ENCODE measurements at places on chromosomes 7 and 10.
A peak's percentile ranks its signal among the peaks of the same experiment; 100 is the strongest.

DNA sequence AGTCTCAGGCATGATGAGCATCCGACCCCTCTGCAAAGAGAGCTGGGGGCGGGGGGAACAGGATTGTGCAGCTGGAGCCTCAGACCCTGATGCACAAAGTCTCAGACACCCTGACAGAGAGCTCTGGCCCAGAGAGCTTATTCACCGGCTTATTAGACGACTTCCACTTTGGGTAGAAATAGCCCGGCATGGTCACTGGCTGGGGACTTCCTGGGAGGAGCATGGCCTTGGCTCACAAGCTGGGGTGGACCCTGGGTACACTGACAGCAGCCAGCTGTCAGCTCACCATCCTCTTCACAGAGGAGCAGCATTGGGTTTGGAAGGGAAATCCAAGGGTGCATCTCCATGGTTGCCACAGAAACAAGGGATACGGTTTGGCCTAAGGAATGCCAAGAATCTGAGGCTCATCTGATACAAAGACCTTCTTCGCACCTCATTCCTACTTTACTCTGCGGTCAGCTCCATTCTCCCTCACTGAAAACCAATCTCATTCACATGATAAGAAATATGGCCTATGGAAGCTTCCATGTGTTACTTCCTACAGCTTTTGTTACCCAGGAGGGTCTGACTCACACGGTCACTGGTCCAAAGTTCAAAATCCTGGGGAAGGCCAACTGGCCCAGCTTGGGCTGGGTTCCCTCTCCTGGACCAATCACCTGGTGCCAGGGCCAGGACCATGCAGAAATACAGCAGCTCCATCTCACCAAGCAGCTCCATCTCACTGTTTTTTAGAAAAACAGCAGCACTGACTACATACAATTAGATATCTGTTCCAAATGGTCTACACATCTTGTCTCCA, 25.1 kb downstream of the ZNF467 start:
- DNase-seq: no peak

DNA sequence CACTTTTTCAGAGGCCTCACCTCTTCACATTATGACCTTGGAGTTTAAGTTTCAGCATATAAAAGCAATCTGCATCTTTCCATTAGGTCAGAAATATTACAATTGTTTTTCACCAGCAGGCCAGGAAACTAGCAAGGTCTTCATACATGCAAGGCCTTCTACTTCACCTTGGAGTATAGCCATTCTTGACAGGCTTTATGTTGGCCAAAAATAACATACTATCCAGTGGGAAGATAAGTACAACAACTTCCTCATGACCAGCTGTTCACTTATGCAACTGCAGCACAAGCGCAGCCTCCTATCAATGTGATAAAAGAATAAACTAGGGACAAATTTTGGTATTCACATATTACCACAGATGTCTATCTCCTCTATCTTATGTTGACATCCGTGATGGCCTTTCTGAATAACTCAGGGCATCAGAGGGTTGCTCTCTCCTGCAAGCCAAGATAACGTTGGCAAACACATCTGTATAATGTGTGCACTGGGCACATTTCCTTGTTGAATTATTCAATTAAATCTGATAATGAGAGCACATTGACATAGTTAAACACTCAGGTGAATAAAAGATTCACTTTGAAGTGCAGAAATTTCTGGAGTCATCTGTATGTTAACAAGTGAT, 239.8 kb downstream of the FZD1 start:
- DNase-seq: no peak

DNA sequence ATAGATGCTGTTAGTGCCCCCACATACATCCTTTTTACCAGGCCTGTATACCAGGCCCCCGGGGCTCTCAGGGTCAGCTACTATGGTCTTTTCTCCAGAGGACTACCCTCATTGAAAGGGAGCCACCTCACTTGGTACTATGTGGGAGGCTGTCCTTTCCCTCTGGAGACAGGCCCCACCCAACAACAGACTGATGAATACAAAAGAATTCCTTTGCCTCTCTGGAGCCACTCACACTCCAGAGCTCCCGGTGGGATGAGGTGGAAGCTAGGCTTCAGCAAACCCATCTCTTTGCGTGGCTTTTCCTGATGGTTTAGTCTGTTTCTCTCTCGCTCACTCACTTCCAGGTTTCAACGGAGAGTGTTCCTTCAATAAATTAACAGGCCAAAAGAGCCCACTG, 30.3 kb downstream of the ANKMY2 start:
- DNase-seq: no peak

DNA sequence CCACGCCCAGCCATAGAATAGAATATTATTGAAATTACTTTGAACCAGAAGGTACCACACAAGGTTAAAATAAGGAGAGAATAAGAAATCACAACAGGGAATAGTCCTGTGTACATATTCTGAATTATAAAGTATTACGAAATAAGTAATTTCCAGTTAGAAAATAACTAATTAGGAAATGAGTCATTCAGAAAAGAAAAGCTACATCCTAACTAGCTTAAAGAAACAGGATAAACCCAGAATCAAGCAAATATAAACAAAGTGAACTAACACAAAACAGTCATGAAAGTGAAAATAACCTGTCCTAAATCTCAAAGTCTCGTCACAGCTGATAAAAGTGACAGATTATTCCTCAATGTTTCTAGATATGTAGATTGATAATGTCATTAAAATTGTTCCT, 74.8 kb upstream of the NEBL start:
- DNase-seq: no peak

DNA sequence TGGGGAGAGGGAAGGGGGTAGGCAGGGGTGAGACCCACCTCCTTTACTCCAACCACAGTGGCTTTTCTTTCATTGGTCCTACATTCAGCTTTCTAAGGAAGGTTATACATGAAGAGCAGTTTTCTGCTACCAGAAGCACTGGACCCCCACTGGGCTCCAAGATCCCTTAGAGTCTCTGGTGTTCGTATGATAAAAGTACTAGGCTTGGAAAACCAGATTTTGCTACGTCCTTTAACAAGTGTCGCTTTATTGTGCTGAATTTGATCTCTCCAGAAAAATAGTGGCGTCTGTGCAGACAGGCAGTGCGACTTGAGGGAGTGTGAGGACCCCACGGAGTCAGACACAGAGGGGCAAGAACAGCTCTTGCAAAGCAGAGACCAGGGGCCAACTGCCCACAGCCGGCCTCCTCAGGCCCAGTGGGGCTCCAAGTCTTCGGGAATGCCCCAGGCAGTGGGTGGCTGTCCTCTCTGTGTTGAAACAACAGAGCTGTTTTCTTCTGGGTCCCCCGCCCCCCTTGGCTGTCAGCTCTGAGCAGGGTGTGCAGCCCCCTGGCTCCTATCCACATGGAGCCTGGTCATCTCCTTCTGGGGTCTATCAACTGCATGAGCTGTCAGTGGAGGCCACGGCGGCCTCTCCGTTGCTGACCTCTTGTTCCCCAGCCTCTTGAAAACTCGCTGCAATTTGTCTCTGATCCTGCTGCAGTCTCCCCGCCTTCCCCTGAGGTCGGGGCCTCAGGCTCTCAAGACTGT, 333.2 kb downstream of the RPS24 start:
- DNase-seq: no peak

DNA sequence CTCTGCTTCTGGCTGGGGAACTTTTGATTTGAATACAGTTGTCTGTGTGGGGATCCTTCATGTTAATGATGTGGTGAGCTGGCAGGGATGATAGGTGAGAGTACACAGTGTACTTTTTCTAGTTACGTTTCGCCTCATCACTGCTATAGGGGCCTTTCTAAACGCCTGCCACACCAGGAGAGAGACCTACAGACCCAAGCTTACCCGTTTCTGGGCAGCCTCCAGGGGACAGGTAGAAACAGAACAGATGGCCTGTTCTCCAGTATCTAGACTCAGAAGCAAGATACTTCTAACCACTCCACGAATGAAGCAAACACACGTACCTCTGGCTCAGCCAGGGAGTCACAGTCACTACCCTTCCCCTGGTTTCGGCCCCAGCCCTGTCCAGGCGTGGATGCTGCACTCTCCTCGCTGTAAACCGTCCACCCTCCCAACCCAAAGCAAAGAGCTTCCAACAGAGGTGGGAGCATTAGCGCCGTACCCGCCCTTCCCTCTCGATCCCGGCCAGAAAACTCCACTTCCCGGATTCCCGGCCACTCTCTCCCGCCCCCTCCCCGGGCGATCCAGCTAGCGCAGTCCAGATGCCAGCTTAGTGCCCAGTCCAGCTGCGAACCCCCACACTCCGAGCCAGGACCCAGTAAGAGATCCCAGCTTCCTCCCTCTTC, 1.2 kb downstream of the CCDC6 start:
- DNase-seq: peak; percentile 49

DNA sequence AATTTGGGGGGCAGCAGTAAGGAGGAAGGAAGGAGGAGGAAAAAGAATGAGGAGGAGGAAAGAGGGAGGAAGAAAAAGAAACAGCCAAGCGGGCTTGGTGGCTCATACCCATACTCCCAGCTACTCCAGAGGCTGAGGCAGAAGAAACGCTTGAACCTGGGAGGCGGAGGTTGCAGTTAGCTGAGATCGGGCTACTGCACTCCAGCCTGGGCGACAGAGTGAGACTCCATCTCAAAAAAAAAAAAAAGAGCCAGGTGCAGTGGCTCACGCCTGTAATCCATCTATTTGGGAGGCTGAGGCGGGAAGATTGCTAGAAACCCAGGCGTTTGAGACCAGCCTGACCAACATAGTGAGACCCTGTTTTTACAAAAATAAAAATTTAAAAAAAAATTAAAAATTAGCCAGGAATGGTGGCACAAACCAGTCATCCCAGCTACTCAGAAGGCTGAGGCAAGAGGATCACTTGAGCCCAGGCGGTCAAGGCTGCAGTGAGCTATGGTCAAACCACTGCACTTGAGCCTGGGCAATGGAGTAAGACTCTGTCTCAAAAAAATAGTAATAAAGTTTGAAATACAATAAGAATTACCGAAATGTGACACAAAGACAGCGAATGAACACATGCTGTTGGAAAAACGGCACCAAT, 14.1 kb upstream of the CRCP start:
- DNase-seq: no peak

DNA sequence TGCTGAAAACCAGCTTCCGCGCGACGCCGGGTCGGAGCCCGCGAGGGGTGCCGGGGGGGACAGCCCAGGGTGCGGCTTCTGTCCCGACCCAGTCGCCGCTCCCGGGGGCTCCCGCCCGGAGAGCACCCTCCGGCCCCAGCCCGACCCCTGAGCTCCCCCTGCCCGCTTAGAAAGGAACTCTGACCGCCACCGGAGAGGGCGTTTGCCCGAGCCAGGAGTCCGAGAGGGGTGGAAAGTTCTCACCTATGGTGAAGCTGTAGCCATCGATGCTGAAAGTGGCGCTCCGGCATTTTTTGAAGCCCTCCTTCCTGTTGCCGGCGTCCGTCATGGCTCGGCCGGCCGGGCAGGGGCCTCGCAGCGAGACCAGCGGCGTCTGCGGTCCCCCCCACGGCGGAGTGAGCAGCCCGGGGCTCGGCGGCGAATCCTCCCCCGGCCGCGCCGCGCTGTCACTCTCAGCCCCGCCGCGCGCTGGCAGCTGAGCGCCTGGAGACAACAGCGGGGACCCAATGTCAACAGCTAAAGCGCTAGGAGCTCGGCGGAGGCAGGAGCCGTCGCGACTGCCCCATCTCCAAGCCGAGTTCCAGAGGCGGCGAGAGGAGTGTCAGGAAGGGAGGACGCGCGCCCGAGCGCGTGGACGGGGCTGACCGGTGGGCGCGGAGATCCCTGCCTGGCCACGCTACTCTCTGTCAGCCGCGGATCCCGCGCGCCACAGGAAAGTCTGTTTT, 191.6 kb downstream of the LSM5 start:
- DNase-seq: no peak

- DNase-seq: no peak
Measured at GRCh38 chr10:47339759-47340607, 8.2 kb upstream of the RBP3 start.

All from AG20443 (cell line).